ENCODE measurements at places on chromosomes 4 and X.

DNA sequence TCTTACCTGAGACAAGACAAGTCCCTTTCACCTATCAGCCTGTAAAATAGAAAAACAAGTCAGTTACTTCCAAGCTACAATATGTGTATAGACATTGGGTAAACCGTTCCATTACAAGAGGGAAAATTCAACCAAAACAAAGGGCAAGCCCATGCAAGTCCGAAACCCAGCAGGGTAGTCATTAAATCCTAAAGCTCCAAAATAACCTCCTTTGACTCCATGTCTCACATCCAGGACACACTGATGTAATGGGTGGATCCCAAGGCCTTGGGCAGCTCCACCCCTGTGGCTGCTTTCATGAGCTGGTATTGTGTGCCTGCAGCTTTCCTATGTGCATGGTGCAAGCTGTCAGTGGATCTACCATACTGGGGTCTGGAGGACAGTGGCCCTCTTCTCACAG is 14.7 kb upstream of the FAM47B start:
- DNase-seq = no peak

GRCh38 chrX:1767026-1767425 is 152.2 kb downstream of the ASMT start:
- no peak for DNase-seq

DNA sequence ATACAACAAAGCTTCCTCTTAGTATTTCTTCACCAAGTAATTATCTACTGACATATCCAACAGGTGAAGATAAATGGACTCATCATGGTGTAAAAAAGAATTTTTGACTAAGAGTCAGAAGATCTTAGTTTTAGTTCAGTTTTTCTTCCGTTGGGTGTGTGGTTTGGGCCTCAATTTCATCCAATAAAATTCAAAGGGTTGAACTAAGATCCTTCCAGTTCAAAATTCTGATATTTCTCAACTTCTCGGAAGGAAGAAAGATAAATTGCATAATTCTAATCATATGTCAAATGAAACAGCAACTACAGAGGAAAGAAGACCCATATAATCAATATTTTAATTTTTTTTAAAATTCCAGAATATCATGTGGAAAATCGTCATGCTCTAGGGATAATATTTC is 192.7 kb downstream of the SPRY1 start:
- no peak for DNase-seq

GRCh38 chr4:75511841-75512240 is 2.4 kb downstream of the RCHY1 start:
- no peak for DNase-seq

DNA sequence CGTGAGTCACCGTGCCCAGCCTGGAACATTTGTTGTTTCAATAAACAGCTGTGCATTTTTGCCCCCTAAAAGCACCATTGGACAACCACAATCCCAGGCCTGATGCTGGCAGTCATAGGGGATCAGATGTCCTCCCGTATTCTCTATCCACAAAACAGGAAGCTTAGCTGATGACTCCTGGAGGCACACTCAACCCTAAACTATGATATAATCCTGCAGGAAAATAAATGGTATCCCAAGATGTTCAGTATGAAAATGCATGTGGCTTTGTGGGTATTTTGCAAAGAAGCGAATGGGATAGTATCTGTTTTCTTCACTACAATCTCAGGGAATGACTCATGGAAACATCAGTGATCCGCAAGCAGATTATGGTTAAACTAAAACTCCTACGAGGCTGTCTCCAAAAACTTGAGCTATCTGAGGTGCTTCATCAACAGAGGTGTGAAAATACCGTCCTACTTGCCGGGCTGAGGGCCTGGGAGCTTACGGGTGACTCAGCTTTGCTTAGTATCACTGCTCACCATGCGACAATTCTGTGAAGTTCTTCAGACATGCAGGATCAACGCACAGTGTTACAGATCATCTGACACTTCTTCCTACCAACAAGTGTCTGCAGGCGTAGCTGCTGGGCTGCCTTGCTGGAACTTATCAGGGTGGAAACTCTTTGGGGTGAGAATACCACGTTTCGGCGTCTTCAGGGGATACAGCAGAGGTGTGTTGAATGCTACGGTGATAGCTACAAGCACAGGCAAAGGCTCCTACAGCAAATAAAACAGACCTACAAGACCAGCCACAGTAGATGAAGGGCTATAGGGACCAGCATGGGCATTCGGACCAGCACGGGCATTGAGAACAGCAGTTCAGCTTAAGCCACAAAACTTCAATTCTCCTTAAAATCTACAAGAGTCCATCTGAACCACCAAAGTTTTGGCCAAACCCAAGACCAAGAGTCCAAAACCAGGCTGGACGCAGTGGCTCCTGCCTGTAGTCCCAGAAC is 148.5 kb downstream of the DHRSX start:
- peak; percentile 99 for DNase-seq

GRCh38 chr4:149187726-149188125 is 627.9 kb downstream of the IQCM start:
- DNase-seq = peak; percentile 2
